ENCODE measurements at places on chromosomes 2 and 18.

DNA sequence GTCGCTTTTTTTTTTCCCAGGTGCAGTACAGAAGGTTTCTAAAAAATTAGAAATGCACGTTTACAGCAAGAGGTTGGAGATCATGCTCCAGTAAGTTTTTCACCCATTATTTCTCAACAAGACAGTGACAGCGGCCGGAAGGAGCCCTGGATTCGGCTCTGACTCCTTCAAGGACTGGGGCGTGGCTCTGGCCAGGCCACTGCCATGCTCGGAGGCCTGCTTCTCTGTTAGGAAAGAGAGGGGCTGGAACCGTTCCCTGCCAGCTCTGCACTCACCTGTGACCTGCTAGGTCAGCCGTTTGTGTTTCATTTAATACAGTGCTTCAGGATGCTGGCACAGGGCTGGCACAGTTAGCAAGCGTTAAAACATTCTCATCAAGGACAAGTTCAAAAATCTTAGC, 6.7 kb upstream of the IAH1 start:
- no peak for DNase-seq

DNA sequence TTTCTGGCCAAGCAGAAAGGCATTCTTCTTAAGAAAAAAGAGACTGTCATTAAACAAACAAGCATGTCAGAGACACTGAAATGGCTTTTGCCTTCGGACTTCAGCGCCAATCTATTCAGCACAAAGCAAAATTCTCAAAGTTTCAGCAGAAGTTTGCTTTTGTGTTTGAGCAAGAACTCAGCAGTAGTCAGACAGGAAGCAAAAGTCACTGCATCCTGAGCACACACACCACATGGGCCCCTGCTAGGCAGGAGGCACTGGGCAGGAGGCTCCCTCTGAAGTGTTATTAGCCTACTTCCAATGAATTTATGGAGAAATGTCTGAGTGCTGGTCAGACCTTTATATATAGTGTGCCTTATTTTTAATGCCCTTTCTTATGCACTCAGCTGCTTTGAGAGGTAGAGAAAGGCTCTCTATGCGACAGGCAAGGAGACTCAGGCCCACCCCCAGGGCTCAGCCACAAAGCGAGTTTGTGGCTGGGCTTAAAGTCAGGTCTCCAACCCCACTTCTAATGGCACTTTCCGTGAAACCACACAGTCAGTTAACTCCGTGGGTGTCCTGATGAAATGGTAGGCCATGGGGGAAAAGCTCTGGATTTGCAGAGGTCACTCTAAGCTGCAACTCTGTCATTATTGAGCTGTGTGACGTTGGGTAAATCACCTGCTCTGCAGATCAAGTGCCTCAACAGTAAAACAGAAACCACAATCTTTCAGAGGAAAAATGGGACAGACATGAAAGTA, 161.0 kb upstream of the TMEM200C start:
- no peak for DNase-seq

GRCh38 chr2:117409443-117409842, 405.0 kb upstream of the DDX18 start:
- DNase-seq: no peak

DNA sequence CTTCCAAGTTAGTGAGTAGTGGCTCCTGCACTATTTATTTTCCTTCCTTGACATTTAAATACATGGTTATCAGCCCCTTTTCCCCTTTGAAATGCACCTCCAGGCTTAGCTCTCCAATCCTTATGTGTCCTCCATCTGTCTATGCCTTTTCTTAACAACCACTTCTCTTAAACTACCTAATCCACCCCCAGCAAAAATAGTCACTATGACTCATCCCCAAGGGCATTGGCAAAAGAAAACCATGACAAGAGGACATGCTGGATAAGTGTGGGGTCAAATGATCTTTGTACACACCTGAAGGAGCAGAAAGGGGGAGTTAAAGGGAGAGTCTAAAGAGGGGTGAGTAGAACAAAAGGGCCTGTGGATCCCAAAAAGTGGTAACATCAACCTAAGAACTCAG, 127.2 kb downstream of the ANKRD44 start:
- no peak for DNase-seq

- no peak for DNase-seq
Observed at GRCh38 chr2:17520761-17521160, 2.5 kb upstream of the RAD51AP2 start.

DNA sequence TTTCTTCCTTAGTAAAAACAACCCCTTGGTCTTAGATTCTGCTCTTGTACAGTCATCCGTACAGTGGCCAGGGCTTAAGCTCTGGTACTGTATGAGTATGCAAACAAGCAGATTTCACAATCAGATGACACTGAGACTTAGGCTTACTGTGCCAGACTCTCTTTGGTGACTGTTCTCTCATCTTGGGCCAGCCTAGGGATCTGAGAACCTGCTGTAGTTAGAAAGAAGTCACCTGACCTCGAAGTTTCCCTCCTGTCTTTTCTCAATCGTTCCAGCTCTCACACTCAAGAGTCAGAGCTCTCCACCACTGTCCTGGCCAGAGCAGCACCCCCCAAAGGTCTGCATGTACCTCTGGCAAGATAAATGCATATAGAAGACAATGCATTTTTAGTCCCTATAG, 63.2 kb downstream of the ZEB2 start:
- no peak for DNase-seq

DNA sequence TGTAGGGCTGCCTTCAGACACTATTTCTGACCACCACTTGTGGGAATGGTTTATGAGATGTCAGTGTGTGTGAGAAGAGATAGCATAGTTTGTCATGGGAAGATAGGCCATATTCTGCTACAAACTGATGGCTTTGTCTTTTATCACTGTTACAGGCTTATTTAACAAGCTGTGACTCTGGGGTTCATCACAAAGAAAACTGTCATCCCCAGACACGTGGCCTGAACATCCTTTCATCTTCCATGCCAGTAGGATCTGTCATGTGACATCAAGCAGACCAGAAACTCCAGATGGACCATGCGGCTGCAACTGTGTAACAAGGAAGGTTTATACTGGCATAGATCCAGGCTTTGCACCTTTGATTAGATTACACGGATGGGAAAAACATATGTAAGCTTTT, 128.6 kb upstream of the KCNH7 start:
- no peak for DNase-seq

Measured in T follicular helper cell (primary cell).